ENCODE measurements at places on chromosomes 3 and 15.

GRCh38 chr3:179063945-179064560, 7.6 kb downstream of the ZMAT3 start:
- H3K4me1 ChIP-seq, result no peaks in the 10 kb centered on the region
- no peaks in the 10 kb centered on the region for H3K36me3 ChIP-seq
- DNase-seq, result no peak
- H3K4me3 ChIP-seq, result no peak overlapping the region
- no peak overlapping the region for H3K27ac ChIP-seq
- no peaks in the 10 kb centered on the region for H3K27me3 ChIP-seq

GRCh38 chr15:88738796-88739195, 64.4 kb upstream of the ACAN start:
- peak overlapping the region; percentile 20 for H3K27ac ChIP-seq
- H3K4me3 ChIP-seq, result no peak overlapping the region
- no peaks in the 10 kb centered on the region for H3K36me3 ChIP-seq
- peaks cover 48% of the 10 kb centered on the region for H3K4me1 ChIP-seq
- no peaks in the 10 kb centered on the region for H3K27me3 ChIP-seq
- no peak for DNase-seq

DNA sequence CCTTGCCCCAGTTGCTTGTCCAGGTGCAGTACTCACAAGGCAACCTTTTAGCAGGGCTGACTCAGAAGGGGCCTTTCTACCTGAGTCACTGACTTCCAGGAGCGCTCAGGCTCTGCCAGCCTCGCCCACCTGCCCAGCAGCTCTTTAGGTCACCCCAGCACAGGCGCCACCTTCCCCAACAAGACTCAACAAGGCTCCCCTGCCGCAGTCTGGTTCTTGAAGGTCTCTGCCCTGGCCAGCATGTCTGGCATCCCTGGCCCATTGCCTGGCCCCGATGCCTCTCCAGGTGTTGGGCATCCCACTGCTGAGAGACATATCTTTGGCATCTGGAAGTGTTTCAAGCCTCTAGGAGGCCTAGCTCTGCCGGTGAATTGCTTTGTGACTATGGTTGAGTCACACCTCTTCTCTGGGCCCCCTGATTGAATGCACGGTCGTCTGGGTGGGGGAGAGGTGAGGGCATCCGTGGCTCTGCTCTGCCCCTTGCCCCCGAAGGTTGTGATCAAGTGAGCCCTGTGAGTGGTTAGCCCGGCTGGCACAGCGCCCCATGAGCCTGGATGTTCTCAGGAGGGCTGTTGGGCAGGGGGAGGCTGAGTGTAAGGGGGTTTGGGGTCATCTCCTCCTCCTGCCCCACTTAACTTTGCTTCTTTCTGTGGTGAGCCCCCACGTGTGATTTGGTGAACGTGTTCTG, 21.6 kb downstream of the SNX33 start:
- H3K36me3 ChIP-seq, result peaks cover under 1% of the 10 kb centered on the region
- H3K4me3 ChIP-seq, result no peak overlapping the region
- peak overlapping the region; percentile 92 for H3K27ac ChIP-seq
- H3K4me1 ChIP-seq, result peaks cover 86% of the 10 kb centered on the region

DNA sequence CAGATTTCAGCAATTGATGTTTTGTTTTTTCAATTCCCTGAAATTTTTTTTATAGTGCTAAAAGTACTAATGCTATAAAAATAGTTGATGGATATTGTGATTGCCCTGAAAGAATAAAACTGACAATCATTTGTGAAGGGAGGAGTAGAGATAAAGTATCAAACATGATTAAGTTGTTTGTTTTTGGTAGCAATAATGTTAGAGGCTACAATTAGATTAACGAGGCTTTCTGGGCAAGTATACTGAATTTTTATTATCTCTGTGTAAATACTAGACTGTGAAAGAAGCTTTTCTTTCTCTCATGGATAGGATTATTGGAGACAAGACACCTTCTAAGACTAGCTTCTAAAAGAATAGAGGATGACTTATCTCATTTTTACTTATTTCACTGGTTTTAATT, 15.6 kb downstream of the NR1D2 start:
- DNase-seq, result no peak
- H3K27ac ChIP-seq, result no peak overlapping the region
- H3K4me3 ChIP-seq, result no peak overlapping the region
- H3K4me1 ChIP-seq, result no peaks in the 10 kb centered on the region

DNA sequence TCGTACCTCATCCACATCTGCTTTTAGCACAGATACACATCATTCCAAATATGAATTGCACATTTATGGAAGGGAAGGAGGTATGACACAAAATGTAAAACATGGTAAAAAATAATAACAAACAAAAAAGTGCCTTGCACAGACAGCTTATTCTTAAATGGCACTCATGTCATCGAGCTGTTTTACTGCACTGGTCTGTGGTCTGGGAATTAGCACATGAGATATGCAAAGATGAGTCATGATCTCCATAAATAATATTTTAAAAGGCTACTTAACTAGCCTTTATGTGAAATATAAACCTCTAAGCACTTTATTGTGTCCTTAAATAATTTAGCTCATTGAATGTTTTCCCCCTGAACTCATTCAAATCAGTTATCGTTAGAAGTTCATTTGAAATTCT, 142.2 kb upstream of the ZNF385D start:
- DNase-seq, result no peak
- H3K27ac ChIP-seq, result no peak overlapping the region
- no peaks in the 10 kb centered on the region for H3K36me3 ChIP-seq
- no peaks in the 10 kb centered on the region for H3K27me3 ChIP-seq
- H3K4me3 ChIP-seq, result no peak overlapping the region

DNA sequence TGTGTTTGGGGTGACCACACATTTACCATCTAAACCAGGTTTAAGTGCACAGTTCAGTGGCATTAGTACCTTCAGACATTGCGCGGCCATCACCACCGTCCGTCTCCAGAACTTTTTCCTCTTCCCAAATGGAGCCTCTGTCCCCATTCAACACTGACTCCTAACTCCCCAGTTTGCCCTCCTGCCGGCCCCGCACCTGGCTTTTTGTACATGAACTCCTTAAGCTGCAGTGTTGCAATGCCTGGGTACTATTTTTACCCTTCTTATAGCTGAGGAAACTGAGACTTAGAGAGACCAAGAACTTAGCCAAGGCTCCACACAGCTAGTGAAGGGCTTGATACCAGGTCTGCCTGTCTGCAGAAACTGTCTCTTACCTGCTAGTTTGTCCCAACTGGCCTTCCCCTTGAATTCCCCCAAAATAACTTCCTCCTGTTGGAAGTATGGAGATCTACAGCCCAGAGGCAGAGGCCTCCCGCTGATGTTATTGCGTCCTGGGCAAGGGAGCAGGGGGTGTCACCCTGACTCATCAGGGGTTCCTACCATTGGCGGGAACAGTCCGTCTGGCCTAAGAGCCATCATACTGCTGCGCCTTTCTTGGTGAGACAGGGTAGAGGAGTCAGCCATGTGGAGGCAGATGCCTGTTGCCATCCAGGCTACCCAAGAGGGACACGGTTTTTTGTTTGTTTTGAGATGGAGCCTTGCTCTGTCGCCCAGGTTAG, 65.6 kb downstream of the GRIP2 start:
- no peak overlapping the region for H3K4me3 ChIP-seq
- peaks cover 78% of the 10 kb centered on the region for H3K36me3 ChIP-seq
- H3K27me3 ChIP-seq, result no peaks in the 10 kb centered on the region
- DNase-seq, result no peak
- H3K27ac ChIP-seq, result no peak overlapping the region

DNA sequence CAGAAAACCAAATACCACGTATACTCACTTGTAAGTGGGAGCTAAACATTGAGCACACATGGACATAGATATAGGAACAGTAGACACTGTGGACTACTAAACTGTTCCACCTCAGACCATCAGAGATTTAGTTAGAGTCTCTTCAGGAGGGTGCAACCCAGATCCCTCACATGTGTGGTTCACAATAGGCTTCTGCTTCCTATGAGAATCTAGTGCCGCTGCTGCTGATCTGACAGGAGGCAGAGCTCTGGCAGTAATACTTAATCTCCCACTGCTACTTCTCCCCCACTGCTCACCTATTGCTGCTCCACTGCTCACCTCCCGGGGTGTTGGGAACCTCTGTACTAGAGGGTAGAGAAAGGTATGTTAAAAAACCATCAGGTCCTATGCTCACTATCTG, 533.3 kb downstream of the NSUN3 start:
- no peak overlapping the region for H3K4me3 ChIP-seq
- no peaks in the 10 kb centered on the region for H3K4me1 ChIP-seq
- H3K27ac ChIP-seq, result no peak overlapping the region

DNA sequence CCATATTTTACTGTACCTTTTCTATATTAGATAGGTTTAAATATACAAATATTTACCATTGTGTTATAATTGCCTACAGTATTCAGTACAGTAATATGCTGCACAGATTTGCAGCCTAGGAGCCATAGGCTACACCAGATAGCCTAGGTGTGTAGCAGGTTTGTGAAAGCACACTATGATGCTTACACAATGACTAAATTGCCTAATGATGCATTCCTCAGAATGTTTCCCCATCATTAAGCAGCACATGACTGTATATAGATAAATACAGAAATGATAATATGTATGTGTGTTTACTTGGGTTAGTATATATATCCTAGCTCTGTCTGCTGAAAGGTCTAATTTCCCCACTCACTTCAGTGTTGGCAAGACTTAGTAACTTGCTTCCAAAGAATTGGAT, 65.8 kb downstream of the MYL3 start:
- no peaks in the 10 kb centered on the region for H3K36me3 ChIP-seq
- H3K27me3 ChIP-seq, result no peaks in the 10 kb centered on the region
- no peak for DNase-seq

GRCh38 chr15:99850517-99850916, 117.3 kb upstream of the LYSMD4 start:
- no peak for DNase-seq
- H3K27me3 ChIP-seq, result no peaks in the 10 kb centered on the region
- H3K36me3 ChIP-seq, result no peaks in the 10 kb centered on the region
- no peak overlapping the region for H3K4me3 ChIP-seq
- no peaks in the 10 kb centered on the region for H3K4me1 ChIP-seq
- H3K27ac ChIP-seq, result no peak overlapping the region

DNA sequence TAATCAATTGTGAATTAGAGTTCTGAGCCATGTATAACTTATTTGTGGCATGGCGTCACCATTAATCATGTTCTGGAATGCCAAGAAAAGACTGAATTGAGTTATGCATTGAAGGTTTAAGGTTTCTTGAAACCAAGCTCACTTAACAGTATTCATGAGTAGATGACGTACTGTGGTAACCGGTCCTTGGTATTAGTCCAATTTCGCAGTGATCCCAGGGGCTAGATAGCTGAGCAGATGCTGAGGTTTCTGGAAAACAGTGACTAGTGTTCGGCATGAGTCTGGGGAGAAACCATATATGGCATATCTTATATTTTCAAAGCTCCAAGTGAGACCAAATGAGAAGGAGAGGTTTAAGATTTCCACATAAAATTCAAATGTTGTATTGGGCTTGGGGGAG, 218.3 kb upstream of the LYSMD4 start:
- H3K27me3 ChIP-seq, result no peaks in the 10 kb centered on the region
- H3K27ac ChIP-seq, result no peak overlapping the region
- no peak overlapping the region for H3K4me3 ChIP-seq

DNA sequence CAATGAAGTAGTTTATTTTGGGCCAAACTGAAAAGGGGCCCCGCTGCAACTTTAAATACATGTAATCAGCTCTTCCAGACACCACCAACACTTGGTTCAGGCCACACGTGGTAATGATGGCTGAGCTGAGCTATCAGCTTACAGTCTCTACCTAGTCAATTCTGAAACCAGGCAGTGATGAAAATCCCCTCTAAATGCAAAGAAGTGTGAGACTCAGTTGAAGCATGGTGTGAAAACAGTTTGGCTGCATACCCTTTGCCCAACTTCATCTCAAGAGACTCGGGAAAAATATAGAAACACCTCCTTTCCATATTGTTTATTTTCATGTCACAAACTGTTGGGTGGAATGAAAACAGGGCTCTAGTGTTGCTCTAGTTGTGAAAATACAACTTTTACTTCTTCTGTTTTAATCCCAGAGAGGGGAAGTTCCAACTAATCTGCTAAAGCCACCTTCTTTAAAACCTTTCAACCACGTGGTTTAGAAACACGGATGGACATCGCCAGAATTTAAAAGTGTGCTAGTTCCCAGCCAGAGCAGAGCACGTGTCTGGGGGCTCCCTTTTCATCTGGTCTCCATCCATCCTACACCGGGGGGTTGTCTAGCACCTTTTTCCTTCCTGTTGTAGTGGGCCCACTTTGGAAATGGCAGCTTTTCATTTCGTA, 229.1 kb downstream of the EPHB1 start:
- no peak overlapping the region for H3K27ac ChIP-seq
- H3K4me1 ChIP-seq, result no peaks in the 10 kb centered on the region
- H3K36me3 ChIP-seq, result no peaks in the 10 kb centered on the region
- DNase-seq, result no peak
- H3K27me3 ChIP-seq, result no peaks in the 10 kb centered on the region

- DNase-seq, result no peak
- H3K4me1 ChIP-seq, result no peaks in the 10 kb centered on the region
- H3K27ac ChIP-seq, result no peak overlapping the region
- H3K36me3 ChIP-seq, result peaks cover 2% of the 10 kb centered on the region
- no peaks in the 10 kb centered on the region for H3K27me3 ChIP-seq
Measured at GRCh38 chr15:90062023-90062442, 40.2 kb downstream of the IDH2 start.

GRCh38 chr3:134134698-134135415, 105.1 kb upstream of the SLCO2A1 start:
- no peak overlapping the region for H3K4me3 ChIP-seq
- H3K36me3 ChIP-seq, result no peaks in the 10 kb centered on the region
- no peak for DNase-seq
- H3K27ac ChIP-seq, result no peak overlapping the region

GRCh38 chr15:90481023-90481422, 48.7 kb upstream of the CRTC3 start:
- no peak overlapping the region for H3K27ac ChIP-seq
- no peak overlapping the region for H3K4me3 ChIP-seq
- DNase-seq, result no peak
- no peaks in the 10 kb centered on the region for H3K27me3 ChIP-seq
- peaks cover 65% of the 10 kb centered on the region for H3K36me3 ChIP-seq
- H3K4me1 ChIP-seq, result no peaks in the 10 kb centered on the region

DNA sequence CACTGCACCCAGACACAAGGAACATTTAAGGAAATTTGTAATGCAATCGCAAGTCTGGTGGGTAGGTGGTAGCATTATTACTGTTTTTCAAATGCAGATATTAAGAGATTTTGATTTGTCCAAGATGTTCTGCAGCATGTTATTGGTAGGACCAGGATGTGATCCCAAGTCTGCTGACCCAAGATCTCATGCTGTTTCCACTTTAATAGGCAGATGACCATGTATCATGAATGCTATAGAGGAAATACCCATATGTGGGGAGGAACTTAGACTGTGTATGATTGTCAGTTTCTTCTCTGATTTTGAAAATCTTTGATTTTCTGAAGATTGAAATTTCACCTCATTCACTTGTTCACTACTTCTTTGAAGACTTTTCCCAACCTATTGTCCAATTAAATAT, 28.7 kb downstream of the ATP6V1A start:
- H3K4me3 ChIP-seq, result no peak overlapping the region
- no peak for DNase-seq
- H3K27ac ChIP-seq, result no peak overlapping the region
- H3K27me3 ChIP-seq, result no peaks in the 10 kb centered on the region
- no peaks in the 10 kb centered on the region for H3K36me3 ChIP-seq
- H3K4me1 ChIP-seq, result no peaks in the 10 kb centered on the region

GRCh38 chr15:47246317-47246716, 471.0 kb upstream of the SEMA6D start:
- H3K27ac ChIP-seq, result no peak overlapping the region
- no peaks in the 10 kb centered on the region for H3K36me3 ChIP-seq
- H3K4me3 ChIP-seq, result no peak overlapping the region
- DNase-seq, result no peak
- H3K27me3 ChIP-seq, result no peaks in the 10 kb centered on the region

- no peaks in the 10 kb centered on the region for H3K4me1 ChIP-seq
- no peak for DNase-seq
- H3K36me3 ChIP-seq, result no peaks in the 10 kb centered on the region
- no peak overlapping the region for H3K4me3 ChIP-seq
- H3K27ac ChIP-seq, result no peak overlapping the region
- no peaks in the 10 kb centered on the region for H3K27me3 ChIP-seq
Measured at GRCh38 chr3:197303452-197303851, 5.0 kb upstream of the DLG1 start.
